Activated CD4-positive, alpha-beta T cell treated with anti-CD3 and anti-CD28 coated beads for 24 hours (primary cell): ENCODE measurements at places on chromosomes 11 and 22.

GRCh38 chr11:44533921-44534711 is 31.3 kb upstream of the CD82 start:
- DNase-seq, result no peak

DNA sequence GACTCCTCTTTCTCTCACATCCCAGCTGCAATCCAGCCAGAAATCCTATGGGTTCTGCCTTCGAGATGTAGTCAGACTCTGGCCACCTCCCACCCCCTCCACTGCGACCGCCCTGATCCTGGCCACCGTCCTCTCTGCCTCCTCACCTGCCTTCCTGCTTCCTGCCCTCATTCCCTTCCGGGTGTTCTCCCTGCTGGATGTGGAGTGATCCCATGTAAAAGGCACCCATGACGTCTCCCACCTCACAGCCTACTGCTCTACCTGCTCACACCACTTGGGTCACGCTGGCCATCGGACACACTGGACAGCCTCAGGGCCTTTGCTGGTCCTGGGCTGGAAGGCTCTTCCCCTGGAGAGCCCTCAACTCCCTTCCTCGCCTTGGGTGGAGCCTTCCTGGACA is 33.7 kb upstream of the CD5 start:
- no peak for DNase-seq

- no peak for DNase-seq
Observed at GRCh38 chr11:79022265-79022664, 418.6 kb downstream of the TENM4 start.

DNA sequence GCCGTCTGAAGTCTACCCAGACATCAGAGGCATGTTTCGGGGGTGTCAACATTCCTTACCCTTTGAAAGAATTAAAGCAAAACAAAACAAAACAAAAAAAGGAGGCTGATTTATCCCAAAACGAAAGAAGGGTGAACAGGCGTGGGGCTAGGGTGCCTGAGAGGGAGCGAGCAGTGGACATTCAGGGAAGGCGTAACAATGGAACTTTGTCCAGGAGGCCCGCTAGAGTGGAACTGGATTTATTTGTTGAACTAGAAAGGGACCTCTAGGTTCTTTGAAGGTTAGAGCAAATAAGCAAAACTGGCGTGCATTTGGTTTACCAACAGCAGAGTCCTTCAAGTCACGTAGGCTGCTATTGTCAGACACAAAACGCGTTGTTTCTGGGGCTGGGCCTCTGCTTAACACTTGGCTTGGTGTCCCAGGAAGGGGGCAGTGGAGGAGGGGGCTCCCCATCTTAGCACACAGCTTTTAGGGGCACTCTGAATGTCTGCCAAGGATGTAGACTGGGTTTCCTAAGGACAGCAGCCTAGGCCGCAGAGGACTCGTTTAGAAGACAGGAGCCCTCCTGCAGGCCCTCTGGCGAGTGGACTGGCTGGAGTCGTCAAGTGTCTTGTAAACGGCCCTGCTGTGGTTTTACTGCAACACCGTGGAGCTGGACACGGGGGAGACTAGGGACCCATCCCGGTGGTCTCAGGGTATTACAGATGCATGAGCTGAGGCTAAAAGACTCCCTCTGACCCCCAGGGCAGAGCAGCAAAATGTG is 203.7 kb upstream of the SORL1-AS1 start:
- no peak for DNase-seq
